Activated CD8-positive, alpha-beta T cell treated with anti-CD3 and anti-CD28 coated beads for 36 hours (primary cell): ENCODE measurements at places on chromosomes 11 and 22. TPM values are rescaled to one million over a fixed set of nuclear protein-coding genes. Genes with fewer than 3 reads are reported as not detected.

- DNase-seq = no peak
Measured at GRCh38 chr11:12646478-12646877, 27.7 kb upstream of the TEAD1 start.

SHISA8 gene
- 2.3 TPM for total RNA-seq

OR4A16 gene
- total RNA-seq = not detected

TRIM49 gene
- not detected for total RNA-seq
